ENCODE measurements at places on chromosomes 12 and 14. TPM values are rescaled to one million over a fixed set of nuclear protein-coding genes. Genes with fewer than 3 reads are reported as not detected.

The ANKRD33 gene
- not detected for total RNA-seq

The RBP5 gene
- 20.1 TPM for total RNA-seq

The PTPRO gene
- not detected for total RNA-seq

The SLC8A3 gene
- 0.38 TPM for total RNA-seq

The LETMD1 gene
- 33.6 TPM for total RNA-seq

The TCL1B gene
- total RNA-seq, result 0.42 TPM

The FAM186B gene
- 0.26 TPM for total RNA-seq

The APOF gene
- total RNA-seq, result not detected

The LRP1-AS gene
- not detected for total RNA-seq

The ENDOU gene
- total RNA-seq, result not detected

The SOX5 gene
- 20.9 TPM for total RNA-seq

The KCNA5 gene
- 0.09 TPM for total RNA-seq

DNA sequence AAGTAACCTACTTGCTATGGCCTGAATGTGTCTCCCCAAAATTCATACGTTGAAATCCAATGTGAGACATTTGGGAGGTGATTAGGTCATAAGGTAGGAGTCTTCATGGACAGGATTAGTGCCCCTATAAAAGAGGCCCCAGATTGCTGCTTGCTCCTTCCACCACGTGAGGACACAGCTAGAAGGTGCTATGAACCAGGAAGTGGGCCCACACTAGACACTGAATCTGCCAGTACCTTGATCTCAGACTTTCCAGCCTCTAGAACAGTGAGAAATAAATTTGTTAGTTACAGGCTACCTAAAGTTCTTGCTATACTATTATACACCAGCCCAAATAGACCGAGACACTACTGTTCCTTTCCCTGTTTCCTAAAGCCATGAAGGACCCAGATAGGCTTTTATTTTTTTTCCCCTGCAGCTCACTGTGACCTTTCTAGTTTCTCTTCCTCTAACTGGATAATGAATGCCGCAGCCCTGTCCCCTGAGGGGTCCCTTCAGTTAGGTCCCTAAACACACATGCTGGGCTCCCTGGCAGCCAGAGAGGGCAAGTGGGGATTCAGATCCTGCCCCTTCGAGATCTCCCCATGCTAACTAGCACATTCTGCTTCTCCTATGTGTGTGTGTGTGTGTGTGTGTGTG lies 19.3 kb downstream of the SLC25A3 start:
- no peak overlapping the region for H3K4me3 ChIP-seq
- no peaks in the 10 kb centered on the region for H3K36me3 ChIP-seq
- no peaks in the 10 kb centered on the region for H3K27me3 ChIP-seq
- DNase-seq, result no peak

- peak overlapping the region; percentile 68 for H3K4me3 ChIP-seq
- peaks cover under 1% of the 10 kb centered on the region for H3K4me1 ChIP-seq
- H3K27ac ChIP-seq, result no peak overlapping the region
- H3K27me3 ChIP-seq, result no peaks in the 10 kb centered on the region
These were observed 60.8 kb upstream of the EVL start for GRCh38 chr14:100004392-100004791.

- peak; percentile 3 for DNase-seq
- H3K27me3 ChIP-seq, result no peaks in the 10 kb centered on the region
- H3K27ac ChIP-seq, result no peak overlapping the region
- peaks cover 84% of the 10 kb centered on the region for H3K36me3 ChIP-seq
- no peak overlapping the region for H3K4me3 ChIP-seq
These were observed 27.4 kb upstream of the CAMKK2 start for GRCh38 chr12:121323908-121324307.

- no peaks in the 10 kb centered on the region for H3K36me3 ChIP-seq
- no peak overlapping the region for H3K27ac ChIP-seq
These were observed 117.2 kb downstream of the NUAK1 start for GRCh38 chr12:106021516-106021915.

GRCh38 chr14:29161593-29161992 lies 395.0 kb downstream of the FOXG1 start:
- H3K4me3 ChIP-seq, result no peak overlapping the region
- H3K27me3 ChIP-seq, result no peaks in the 10 kb centered on the region
- H3K27ac ChIP-seq, result no peak overlapping the region
- H3K36me3 ChIP-seq, result no peaks in the 10 kb centered on the region
- H3K4me1 ChIP-seq, result no peaks in the 10 kb centered on the region

- no peaks in the 10 kb centered on the region for H3K4me1 ChIP-seq
- no peak overlapping the region for H3K27ac ChIP-seq
- DNase-seq, result no peak
- no peaks in the 10 kb centered on the region for H3K27me3 ChIP-seq
These were observed 45.4 kb upstream of the NR2C1 start for GRCh38 chr12:95118788-95119179.

GRCh38 chr12:102769323-102769916 lies 147.6 kb downstream of the PAH start:
- H3K36me3 ChIP-seq, result no peaks in the 10 kb centered on the region
- H3K4me1 ChIP-seq, result no peaks in the 10 kb centered on the region
- no peaks in the 10 kb centered on the region for H3K27me3 ChIP-seq
- no peak overlapping the region for H3K27ac ChIP-seq
- H3K4me3 ChIP-seq, result no peak overlapping the region

- H3K36me3 ChIP-seq, result no peaks in the 10 kb centered on the region
- H3K27ac ChIP-seq, result peak overlapping the region; percentile 69
- peaks cover 9% of the 10 kb centered on the region for H3K4me1 ChIP-seq
- H3K4me3 ChIP-seq, result peak overlapping the region; percentile 80
These were observed 53.3 kb upstream of the CERS5 start for GRCh38 chr12:50220363-50220995.

- H3K27ac ChIP-seq, result no peak overlapping the region
- no peaks in the 10 kb centered on the region for H3K4me1 ChIP-seq
These were observed 434.6 kb upstream of the RGS6 start for GRCh38 chr14:71497645-71498086.

GRCh38 chr12:10218021-10218420 lies 5.3 kb downstream of the GABARAPL1 start:
- no peak overlapping the region for H3K4me3 ChIP-seq
- H3K27ac ChIP-seq, result no peak overlapping the region
- no peaks in the 10 kb centered on the region for H3K27me3 ChIP-seq
- H3K4me1 ChIP-seq, result no peaks in the 10 kb centered on the region
- DNase-seq, result no peak

GRCh38 chr14:96830946-96831345 lies 33.8 kb downstream of the VRK1 start:
- peaks cover 8% of the 10 kb centered on the region for H3K36me3 ChIP-seq
- H3K27me3 ChIP-seq, result no peaks in the 10 kb centered on the region
- H3K4me3 ChIP-seq, result no peak overlapping the region
- no peak for DNase-seq
- peaks cover 3% of the 10 kb centered on the region for H3K4me1 ChIP-seq

DNA sequence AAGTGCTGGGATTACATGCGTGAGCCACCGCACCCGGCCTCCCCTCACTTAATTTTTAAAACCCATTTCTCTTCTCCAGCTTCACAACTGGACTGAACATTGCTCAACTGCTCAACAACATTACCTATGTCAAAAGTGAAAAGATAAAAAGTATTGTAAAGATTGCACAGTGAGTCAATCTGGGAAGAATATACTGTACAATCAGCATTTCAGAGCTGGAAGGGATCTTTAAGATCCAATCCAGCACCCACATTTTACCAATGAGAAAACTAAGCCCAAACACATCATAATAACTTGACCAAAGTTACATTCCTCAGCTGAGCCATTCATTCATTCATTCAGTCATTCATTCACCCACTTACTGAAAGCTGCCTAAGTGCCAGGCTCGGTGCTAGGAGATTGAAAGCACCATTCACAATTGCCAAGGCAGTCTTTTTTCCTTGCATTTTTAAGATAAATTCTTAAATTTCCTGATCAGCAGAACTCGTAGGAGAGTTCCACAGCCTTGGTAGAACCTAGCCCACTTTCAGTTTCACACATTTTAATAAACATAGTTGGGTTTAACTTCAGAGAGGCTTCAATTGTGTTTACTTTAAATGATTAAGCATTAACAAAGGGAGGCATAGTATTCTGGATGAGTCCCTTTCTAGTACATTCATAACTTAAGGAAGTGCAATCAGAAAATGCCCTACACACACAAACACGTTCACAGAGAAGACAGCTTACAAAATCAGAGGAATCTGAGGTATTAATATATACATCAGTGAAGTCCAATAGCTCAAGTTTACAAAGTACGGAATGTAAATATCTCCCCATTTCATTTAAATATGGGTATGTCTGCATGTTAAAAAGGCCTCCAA lies 3.0 kb downstream of the GALNT4 start:
- H3K27ac ChIP-seq, result no peak overlapping the region
- H3K36me3 ChIP-seq, result peaks cover 12% of the 10 kb centered on the region
- H3K27me3 ChIP-seq, result no peaks in the 10 kb centered on the region
- no peak for DNase-seq

GRCh38 chr12:19988459-19988873 lies 379.9 kb upstream of the PDE3A start:
- no peak overlapping the region for H3K27ac ChIP-seq
- no peaks in the 10 kb centered on the region for H3K4me1 ChIP-seq

- H3K36me3 ChIP-seq, result no peaks in the 10 kb centered on the region
- H3K27ac ChIP-seq, result no peak overlapping the region
- peaks cover 4% of the 10 kb centered on the region for H3K4me1 ChIP-seq
- H3K27me3 ChIP-seq, result no peaks in the 10 kb centered on the region
These were observed 59.9 kb downstream of the VCPKMT start for GRCh38 chr14:50056435-50056834.

DNA sequence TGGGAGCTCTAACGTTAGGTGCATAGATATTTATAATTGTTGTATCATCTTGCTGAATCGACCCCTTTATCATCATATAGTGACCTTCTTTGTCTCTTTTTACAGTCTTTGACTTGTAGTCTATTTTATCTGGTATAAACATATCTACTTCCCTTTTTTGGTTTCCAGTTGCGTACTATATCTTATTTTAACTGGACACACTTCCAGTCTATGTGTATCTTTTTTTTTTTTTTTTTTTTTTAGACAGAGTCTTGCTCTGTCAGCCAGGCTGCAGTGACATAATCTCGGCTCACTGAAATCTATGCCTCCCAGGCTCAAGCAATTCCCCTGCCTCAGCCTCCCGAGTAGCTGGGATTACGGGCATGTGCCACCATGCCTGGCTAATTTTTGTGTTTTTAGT lies 41.9 kb upstream of the ZFP36L1 start:
- H3K27me3 ChIP-seq, result no peaks in the 10 kb centered on the region
- no peaks in the 10 kb centered on the region for H3K4me1 ChIP-seq
- no peak overlapping the region for H3K4me3 ChIP-seq
- H3K27ac ChIP-seq, result no peak overlapping the region

DNA sequence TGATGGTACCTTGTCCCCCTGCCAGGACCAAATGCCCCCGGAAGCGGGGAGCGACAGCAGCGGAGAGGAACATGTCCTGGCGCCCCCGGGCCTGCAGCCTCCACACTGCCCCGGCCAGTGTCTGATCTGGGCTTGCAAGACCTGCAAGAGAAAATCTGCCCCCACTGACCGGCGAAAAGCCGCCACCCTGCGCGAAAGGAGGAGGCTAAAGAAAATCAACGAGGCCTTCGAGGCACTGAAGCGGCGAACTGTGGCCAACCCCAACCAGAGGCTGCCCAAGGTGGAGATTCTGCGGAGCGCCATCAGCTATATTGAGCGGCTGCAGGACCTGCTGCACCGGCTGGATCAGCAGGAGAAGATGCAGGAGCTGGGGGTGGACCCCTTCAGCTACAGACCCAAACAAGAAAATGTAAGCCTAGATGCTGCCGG lies 410 bp downstream of the MYF6 start:
- H3K4me3 ChIP-seq, result peak overlapping the region; percentile 74
- no peaks in the 10 kb centered on the region for H3K36me3 ChIP-seq
- H3K27ac ChIP-seq, result no peak overlapping the region
- peak; percentile 84 for DNase-seq
- peaks cover 60% of the 10 kb centered on the region for H3K27me3 ChIP-seq

- no peaks in the 10 kb centered on the region for H3K27me3 ChIP-seq
- H3K36me3 ChIP-seq, result peaks cover 70% of the 10 kb centered on the region
- no peaks in the 10 kb centered on the region for H3K4me1 ChIP-seq
- H3K4me3 ChIP-seq, result no peak overlapping the region
- no peak overlapping the region for H3K27ac ChIP-seq
These were observed 71.0 kb upstream of the CFL2 start for GRCh38 chr14:34785223-34786006.

DNA sequence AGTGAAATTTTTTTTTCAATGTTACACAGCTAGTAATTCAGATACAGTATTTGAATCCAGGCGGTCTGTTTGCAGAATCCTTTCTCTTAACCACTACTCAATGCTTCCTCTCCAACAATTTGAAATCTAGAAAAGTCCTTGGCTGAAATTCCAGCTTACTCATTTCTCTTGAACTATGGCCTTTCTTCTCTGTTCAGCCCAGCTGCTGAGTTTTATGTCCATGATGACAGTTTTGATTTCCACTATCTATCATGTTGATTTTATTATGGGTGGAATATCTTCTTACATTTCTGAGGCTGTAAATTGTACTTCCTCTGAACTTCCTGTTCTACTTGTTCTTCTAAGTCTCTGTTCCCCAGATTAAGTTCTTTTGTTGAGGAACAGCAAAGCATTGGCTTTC lies 315.3 kb downstream of the DIO2 start:
- H3K4me1 ChIP-seq, result no peaks in the 10 kb centered on the region
- no peak overlapping the region for H3K4me3 ChIP-seq
- no peak overlapping the region for H3K27ac ChIP-seq
- no peaks in the 10 kb centered on the region for H3K36me3 ChIP-seq

- no peaks in the 10 kb centered on the region for H3K36me3 ChIP-seq
- no peak for DNase-seq
- H3K27me3 ChIP-seq, result no peaks in the 10 kb centered on the region
- peaks cover 6% of the 10 kb centered on the region for H3K4me1 ChIP-seq
- H3K4me3 ChIP-seq, result no peak overlapping the region
These were observed 76.1 kb downstream of the CNTN1 start for GRCh38 chr12:40768125-40768864.

DNA sequence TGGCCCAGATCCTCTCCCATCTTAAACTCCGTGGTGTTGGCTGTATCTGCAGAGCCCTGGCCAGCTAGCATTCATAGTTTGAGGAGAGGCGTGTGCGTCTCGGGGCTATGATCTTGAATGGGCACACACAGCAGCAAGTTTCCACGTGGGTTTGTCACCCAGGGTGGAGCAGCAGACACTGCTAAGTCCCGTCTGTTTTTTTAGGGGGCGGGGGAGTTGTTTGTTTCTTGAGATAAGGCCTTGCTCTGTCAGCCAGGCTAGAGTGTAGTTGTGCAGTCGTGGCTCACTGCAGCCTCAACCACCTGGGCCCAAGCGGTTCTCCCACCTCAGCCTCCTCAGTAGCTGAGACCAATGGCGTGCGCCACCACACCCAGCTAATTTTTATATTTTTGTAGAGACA lies 20.1 kb upstream of the TEX22 start:
- no peaks in the 10 kb centered on the region for H3K27me3 ChIP-seq
- H3K27ac ChIP-seq, result no peak overlapping the region
- no peak overlapping the region for H3K4me3 ChIP-seq
- peaks cover 2% of the 10 kb centered on the region for H3K4me1 ChIP-seq

GRCh38 chr12:96487634-96488033 lies 1.7 kb upstream of the CFAP54 start:
- no peak for DNase-seq
- peaks cover 30% of the 10 kb centered on the region for H3K27me3 ChIP-seq
- H3K4me1 ChIP-seq, result no peaks in the 10 kb centered on the region
- H3K27ac ChIP-seq, result no peak overlapping the region
- H3K36me3 ChIP-seq, result no peaks in the 10 kb centered on the region

- H3K4me3 ChIP-seq, result no peak overlapping the region
- no peak overlapping the region for H3K27ac ChIP-seq
- H3K36me3 ChIP-seq, result no peaks in the 10 kb centered on the region
- DNase-seq, result no peak
- peaks cover 5% of the 10 kb centered on the region for H3K4me1 ChIP-seq
These were observed 3.0 kb upstream of the BLOC1S1 start for GRCh38 chr12:55712700-55713415.

Measured in endodermal cell (in vitro differentiated cells).